Kidney capillary endothelial cell (primary cell): ENCODE measurements at places on chromosomes 12 and 14.

GRCh38 chr12:8461426-8461825 is 5.7 kb downstream of the CLEC6A start:
- DNase-seq = no peak

GRCh38 chr14:98474900-98475299 is 797.1 kb downstream of the BCL11B start:
- DNase-seq = no peak

DNA sequence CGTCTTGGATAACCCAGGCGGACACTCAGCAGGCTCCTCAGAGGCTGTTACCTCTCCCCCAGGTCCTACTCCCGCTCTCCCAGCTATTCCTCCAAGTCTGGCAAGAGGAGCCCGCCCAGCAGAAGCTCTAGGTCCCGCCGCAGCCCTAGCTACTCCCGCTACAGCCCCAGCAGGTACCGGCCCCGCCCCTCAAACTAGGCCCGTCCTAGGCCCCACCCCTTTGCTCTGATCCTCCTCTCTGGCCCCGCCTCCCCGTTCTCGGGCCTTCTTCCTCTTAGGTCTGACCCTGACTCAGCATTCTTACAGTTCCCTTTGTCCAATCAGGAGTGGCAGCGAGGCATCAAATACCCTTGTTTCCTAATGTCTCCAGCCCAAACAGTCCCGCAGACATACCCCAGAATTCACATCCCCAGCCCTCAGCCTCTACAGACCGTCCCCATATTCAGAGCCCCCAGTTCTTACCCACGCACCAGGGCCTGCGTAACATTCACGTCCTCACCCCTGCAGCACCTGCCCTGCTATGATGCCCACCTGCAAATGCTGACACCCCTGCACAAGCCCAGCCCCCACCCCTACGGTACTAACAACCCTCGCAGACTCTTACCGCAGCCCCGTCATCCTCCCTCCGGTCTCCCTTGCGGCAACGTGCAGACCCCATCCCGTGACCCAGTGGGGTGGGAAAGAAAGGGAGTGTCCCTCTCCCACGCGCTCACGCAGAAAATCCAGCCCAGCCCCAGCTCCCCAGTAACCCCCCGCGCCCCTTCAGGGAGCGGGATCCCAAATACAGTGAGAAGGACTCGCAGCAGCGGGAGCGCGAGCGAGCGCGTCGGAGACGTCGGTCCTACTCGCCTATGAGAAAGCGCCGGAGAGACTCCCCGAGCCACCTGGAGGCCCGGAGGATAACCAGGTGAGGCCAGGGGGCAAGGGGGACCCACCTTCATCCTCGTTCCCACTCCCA is 25.0 kb upstream of the HSPB8 start:
- peak; percentile 7 for DNase-seq

- peak; percentile 11 for DNase-seq
Observed at GRCh38 chr14:69346710-69347109, 51.4 kb downstream of the ERH start.

GRCh38 chr14:65080960-65081747 is 21.2 kb downstream of the MAX start:
- DNase-seq = no peak

DNA sequence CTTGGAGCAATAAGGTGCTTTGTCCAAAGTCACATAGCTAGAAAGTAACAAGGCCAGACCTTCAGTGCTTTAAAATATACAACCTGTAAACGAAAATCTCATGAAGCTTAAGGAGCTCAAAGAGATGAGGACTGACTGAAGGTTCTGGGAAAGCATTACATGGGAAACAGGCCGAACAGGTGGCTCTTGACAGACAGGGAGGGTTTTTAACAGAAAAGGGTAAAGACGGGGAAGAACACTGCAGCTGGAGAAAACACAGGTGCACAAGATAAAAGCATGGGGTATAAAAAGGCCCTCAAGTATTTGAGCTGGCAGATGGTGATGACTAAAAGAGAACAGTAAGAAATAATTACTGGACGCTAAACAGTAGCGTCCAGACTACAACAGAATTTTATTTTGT is 257.2 kb downstream of the NELL2 start:
- DNase-seq = no peak

- no peak for DNase-seq
Observed at GRCh38 chr14:65686761-65687160, 274.2 kb downstream of the FUT8 start.

DNA sequence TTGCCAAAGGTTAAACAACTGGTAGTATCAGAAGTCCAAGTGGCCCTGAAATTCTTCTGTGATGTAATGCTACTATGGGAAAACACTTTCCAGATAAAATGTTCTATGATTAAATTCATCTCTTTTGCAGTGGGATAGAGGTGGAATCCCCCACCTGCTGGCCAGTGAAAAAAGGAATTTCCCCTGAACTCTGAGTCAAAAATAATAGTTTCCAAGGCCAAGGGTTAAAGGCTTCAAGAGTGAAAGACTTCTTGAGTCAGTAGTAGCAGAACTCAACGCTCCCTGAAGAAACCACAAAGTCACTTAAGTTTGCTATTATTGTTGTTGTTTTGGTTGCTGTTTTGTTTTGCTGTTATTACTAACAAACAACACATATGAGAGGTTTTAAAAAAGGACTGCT is 330.8 kb downstream of the SOX5 start:
- no peak for DNase-seq

GRCh38 chr14:104650057-104650980 is 39.1 kb upstream of the INF2 start:
- DNase-seq = peak; percentile 44

DNA sequence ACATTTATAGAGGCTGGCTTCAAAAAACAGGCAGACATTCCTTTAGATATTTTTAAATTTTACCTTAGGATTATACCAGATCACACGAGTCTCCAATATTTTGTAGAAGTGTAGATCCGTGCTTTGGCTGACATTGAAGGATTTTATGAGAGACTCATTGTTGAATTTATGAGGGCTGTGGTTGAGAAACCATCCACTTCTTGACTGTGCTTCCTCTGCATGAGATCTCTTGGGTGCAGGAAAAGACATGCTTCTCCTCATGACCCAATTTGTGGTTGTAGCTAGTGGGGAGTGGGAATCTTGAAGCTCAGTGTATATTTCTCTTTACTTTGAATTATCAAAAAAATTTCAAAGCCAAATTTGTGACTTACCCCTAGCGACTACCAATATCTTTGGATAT is 36.7 kb upstream of the NKX2-8 start:
- no peak for DNase-seq

GRCh38 chr14:79525416-79525815 is 685.9 kb downstream of the DIO2 start:
- DNase-seq = no peak

DNA sequence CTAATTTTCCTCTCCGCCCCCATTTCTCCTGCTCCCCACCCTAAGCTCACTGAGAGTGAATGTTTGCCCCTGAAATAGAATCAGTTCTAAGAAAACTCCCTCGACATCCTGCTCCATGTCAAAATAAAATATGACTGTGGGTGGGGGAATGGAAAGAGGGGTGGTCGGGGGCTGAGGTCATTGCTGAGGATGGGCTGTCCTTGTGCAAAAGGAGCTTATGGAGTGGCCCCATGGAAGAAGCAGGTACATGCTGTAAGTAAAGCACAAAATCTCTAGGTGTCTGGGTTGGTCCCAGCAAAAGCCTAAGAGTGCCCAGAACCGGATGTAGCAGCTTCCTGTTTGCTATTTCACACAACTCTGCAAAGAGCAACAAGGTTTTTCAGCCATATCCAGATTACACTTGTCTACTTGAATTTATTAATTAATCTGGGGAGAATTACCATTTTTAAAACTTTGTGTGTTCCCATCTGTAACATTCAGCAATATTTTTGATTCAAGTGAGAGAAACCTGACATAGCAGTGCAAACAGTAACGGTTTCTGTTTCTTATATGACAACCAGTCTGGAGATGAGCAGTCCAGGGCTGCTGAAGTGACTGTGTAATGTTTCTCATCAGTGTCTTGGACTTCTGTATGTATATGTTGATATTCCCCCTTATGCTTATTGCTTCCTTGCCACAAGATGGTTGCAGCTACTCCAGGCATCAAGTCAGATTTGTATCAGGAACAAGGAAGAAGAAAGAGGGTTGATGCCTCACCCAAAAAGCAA is 40.4 kb upstream of the GZMB start:
- DNase-seq = peak; percentile 3

DNA sequence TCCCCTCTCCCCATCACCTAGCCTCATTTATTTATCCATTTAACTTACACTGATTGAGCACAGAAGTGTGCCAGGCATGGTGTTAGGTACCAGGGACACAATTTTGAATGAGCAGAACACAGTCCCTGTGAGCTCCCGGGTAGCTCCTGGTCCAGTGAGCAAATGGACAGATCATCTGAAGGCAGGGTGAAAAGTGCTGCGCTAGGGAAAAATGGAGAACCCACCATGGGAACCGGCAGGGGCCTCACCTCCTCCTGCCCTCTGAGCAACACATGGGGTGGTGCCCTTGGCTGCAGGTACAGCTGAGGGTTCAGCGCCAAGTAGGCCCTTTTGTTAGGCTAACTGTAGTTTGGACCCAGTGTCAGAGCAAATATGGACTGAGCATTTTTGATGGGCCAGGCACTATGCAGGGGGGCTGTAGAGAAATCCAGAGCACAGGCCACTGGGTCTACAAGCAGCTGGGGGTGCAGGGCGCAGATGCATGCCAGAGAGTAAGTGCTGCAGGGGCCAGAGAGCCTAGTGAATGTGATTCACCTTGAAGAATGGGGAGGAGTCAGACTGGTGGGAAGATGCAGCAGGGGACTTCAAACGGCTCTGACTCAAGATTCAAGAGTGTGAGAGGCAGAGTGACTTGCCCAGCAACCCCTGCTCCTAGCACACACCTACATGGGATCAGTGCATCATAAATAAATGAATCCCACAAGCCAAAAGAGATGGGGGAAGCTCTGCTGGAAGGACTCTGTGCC is 28.2 kb downstream of the LTBP2 start:
- no peak for DNase-seq

DNA sequence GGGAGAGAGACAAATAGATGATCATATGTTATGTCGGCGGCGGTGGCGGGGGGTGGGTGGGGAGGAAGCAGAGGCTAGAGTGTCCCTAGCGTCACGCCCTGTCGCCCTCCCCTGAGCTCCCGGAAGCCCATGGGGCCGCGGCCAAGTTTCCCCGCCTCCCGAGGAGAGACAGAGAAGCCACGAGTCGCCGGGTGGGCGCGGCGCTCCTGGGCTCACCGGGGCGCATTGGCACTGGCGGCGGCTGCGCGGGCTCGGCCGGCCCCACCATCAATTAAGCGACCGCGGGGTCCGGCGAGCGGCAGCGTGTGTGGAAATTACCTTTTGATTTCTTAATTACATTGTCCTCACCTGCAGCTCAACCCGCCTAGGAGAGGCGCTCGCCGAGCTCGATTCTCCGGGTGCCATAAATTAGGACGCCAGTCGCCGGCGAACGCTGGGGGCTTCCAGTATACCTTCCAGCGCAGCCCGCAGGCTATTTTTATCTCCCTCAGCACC is 119.9 kb upstream of the LHX5 start:
- no peak for DNase-seq

DNA sequence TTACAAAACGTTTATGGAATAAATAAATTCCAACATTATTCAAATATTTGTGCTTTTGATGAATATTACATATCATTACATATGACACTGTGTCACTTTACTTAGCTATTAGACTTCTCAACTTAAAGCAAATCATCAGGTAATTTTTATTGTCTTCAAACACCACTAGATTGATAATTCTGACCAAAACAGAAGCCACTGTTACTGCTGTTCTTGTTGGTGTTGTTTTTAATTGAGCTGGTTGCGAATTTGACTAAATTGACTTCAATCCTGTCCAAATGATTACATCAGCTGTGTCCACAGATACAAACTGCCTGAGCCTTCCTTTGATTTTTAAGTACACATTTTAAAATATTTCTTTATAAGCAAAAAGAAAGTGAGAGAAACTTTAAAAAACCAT is 29.2 kb downstream of the PRKD1 start:
- DNase-seq = no peak

DNA sequence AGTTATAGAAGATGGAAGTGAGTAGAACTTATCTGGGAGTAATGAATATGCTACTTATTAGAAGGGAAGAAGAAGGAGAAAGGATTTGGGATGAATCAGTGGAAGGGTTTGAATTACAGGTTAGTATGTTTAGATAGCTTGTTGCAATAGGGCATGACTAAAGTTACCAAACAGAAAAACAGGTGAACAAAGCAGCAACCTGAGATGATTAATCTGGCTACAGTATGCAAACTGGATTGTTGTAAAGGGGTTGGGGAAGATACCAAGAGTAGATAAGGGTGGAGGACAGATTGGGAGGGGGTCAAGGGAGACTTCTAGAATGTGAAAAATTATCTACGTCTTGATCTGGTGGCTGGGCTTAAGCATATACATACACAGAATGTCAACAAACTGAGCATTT is 73.4 kb upstream of the CLEC14A start:
- DNase-seq = no peak

DNA sequence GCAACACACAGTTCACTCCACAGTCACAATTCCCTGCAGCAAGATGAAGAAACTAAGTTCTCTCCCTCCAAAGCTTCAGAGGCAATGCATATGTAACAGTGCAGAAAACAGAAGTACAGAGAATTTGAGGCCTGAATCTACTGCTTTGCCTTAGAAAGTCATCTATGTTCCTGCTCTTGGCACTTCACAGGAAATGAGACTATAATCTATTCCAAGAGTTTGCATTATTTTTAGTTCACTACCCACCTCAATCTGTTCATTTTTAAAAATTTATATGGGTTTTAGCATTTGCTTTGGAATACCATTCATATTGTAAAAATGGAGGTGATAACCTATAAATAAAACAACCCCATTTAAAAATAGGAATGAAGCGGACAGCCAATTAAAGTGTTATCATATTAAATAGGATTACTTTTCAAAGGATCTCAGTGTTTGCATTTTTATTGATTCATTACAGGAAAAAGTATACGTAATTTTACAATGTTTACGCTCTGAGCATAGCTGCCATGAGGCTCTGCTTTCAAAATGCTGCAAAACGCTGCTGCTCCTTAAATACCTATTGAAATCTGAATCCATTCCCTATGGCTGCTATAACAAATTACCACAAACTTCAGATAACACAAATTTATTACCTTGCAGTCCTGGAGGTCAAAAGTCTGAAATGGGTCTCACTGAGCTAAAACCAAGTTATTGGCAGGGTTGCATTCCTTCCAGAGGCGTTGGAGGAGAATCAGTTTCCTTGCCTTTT is 60.0 kb downstream of the ARMH4 start:
- DNase-seq = no peak

- DNase-seq = no peak
Observed at GRCh38 chr12:79826267-79827128, 108.4 kb downstream of the PPP1R12A start.

- DNase-seq = no peak
Observed at GRCh38 chr12:6264402-6265037, 46.0 kb upstream of the PLEKHG6 start.

GRCh38 chr12:95622879-95623278 is 71.6 kb upstream of the USP44 start:
- DNase-seq = no peak

GRCh38 chr14:95011445-95012006 is 145.8 kb downstream of the DICER1 start:
- DNase-seq = no peak

- DNase-seq = no peak
Observed at GRCh38 chr12:120851444-120851843, 52.7 kb downstream of the SPPL3 start.

GRCh38 chr12:89288959-89289358 is 63.3 kb downstream of the DUSP6 start:
- DNase-seq = no peak

GRCh38 chr12:90585640-90586304 is 369.2 kb downstream of the CCER1 start:
- DNase-seq = no peak
